ENCODE measurements at places on chromosomes 6 and 20.
A peak's percentile ranks its signal among the peaks of the same experiment; 100 is the strongest.

DNA sequence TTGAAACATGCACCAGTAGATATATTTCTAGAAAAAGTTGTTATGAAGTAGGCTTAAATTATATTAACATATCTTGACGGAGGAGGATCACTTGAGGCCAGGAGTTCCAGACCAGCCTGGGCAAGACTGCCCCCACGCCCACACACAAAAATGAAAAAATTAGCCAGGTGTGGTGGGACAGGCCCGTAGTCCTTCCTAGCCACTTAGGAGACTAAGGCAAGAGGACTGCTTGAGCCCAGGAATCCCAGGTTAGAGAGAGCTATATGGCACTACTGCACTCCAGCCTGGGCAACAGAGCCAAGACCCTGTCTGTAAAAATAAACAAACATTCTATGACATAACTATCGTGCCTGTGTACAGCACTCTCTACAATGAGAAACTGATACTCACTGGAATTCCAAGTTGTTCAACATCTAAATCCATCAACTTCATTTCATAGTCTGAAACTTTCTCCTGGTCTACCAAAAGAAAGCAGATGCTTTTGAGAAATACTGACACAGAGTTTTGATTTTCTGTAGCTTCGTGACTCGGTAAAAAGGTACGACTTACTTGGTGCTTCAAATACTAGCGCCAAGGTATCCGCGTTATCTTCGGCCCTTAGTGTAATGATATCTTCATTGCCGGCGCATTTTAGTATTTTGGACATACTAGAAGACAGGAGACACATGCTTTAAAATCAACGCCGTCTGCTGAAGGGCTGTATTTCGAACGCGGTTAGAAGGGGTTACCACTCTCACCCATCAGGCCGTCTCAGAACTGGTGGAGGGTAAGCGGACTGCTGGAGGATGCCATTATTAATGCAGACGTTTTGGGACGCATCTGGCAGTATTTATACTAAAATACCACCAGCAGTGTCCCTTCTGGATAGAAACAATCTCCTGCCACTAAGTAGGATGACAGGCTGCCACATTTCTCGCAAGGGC lies 1.3 kb downstream of the PCNA start:
- DNase-seq = no peak

DNA sequence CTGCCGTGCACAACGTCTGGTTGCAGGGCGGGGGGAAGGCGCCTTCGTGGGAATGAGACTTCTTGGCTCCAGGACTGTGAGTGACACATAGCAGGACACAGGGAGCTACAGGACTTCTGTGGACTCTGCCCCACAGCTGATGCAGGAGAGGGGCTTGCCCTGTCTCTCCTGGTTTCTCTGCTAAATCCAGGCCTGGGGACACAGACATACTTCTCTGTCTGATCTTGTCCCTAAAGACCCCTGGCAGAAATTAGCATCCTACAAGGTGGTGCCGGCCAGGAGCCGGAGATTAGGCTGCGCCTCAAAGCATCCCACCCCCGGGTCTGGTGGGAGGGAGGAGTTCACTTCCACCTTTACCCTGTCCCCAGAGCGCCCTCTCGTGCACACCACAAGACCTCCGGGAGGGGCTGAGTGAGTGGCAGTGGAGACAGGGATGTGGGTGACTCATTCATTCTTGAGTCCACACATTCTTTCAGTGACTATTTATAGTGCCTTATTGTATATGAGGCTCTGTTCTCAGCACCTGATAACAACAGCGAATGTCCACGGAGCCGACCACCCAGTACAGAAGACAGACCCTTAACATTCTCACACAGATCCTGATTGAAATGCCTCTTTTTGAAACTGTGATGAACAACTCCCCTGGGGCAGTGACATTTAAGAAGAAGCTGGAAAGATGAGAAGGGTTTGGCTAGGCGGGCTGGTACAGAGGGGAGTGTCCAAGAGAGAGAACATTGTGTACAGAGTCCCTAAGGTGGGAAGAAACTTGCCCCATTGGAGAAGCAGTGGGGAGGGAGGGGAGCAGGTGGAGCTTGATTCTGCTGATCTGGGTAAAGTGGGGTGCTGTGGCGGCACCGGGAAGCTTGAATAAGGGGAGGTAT lies 39.0 kb downstream of the GMPR start:
- DNase-seq = no peak

- no peak for DNase-seq
These were observed 18.5 kb upstream of the WFDC10A start for GRCh38 chr20:45611054-45611453.

DNA sequence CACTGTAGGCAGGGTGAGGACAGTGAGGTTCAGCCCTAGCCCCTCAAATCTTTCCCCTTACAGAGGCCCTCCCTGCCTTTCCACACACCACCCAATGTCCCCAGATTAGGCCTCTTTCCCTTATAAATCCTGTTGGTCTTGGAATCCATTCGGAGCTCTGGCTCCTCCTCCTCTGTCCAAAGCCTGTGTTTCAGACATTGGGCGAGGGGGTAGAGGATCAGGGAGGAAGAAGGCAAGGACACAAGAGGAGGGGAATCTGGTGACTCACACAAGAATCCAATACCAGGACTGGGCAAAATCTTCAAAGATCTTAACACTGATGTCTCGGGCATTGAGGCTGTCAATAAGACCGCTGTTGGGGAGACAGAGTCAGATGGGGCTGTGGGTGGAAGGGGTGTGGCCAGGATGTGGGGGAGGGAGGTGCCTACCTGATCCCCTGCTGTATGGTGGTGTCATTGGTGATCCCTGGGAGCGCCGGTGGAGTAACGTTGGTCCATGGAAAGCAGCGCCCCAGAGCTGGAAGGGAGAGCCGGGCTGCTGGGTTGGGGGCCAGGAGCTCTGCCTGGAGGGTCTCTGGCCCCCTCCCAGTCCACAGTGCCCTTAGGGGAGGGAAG lies 7.6 kb downstream of the SLC44A4 start:
- no peak for DNase-seq

- no peak for DNase-seq
These were observed 47.0 kb downstream of the PRL start for GRCh38 chr6:22249711-22250350.

DNA sequence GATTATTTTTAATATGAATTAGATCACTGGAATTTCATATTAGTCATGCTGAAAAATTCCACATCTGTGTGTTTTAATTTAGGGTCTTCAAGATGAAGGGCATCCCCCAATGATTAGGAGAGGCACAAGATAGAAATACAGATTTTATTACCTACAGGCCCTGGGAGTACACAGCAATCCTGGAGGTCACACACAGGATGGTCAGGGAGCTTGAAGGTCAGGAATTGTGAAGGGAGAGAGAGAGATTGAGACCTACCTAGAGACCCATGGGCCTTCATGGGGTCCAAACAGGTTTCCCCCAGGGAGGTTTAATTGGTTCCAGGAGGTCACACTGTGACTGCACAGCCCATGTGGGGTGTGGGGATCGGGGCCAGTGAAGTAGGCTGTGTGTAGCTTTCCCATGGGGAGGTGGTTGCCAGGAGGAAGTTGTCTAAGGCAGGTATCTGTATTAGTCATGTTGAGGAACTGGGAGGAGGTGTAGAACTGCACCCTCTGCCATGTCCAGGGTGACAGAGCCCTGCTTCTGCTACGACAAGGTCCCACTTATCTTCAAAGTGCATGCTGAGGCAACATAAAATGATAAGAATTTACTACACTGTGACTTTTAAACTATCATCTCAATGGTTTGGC lies 18.3 kb downstream of the SNX9 start:
- DNase-seq = no peak

GRCh38 chr6:34152042-34152524 lies 6.2 kb upstream of the GRM4 start:
- DNase-seq = no peak

- DNase-seq = no peak
These were observed 262.3 kb upstream of the PLN start for GRCh38 chr6:118285791-118286190.

GRCh38 chr6:25366903-25367545 lies 87.8 kb downstream of the CARMIL1 start:
- peak; percentile 11 for DNase-seq

DNA sequence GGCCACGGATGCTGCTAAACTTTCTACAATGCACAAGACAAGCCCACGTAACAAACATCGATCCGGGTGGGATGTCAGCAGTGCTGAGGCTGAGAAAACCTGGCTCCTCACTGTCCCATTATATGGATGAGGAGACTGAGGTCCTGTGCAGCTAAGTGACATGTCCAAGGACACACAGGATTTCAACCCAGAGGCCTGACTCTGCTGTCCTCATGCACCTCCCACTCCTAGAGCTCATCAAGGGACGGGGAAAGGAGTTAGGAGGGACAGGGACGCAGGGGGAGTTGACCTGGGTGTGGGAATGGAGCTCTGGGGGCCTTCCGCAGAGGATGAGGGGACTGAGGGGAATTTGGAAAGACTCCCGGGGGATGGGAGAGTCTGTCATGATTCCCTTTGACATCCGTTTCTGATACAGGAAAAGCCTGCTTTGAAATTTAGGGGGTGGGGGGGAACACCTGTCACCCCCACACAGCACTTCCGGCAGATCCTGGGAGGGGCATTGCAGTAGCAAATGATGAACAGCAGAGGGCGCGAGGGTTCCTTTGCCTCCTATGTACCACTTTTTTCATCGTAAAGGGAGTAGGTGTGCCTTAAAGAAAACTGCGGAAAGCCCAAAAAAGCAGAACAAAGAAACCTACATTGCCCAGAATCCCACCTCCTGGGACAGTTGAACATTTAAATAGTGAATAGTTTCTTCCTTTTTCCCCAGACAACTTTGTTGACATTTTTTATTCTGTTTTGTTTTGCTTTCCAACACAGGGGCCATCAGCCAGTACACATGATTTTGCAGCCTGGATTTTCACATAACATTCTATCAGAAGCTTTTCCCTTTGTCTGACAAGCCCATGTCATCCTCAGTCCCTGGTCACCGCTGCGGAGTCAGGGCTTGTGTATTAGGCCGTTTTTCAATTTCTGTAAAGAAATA lies 48.6 kb downstream of the SLC2A10 start:
- DNase-seq = peak; percentile 28

GRCh38 chr6:167420177-167420576 lies 95.3 kb downstream of the TTLL2 start:
- DNase-seq = no peak

- DNase-seq = no peak
These were observed 214.0 kb downstream of the ZFAND3 start for GRCh38 chr6:38033442-38033982.

- no peak for DNase-seq
These were observed 448.7 kb upstream of the JARID2 start for GRCh38 chr6:14796974-14797762.

- no peak for DNase-seq
These were observed 193.5 kb downstream of the LRFN2 start for GRCh38 chr6:40393641-40394040.

GRCh38 chr6:795046-795685 lies 102.2 kb upstream of the EXOC2 start:
- DNase-seq = no peak

- no peak for DNase-seq
These were observed 57.5 kb upstream of the NT5E start for GRCh38 chr6:85392379-85392778.

All from activated T-cell treated with anti-CD3 and anti-CD28 coated beads, Interleukin-2, amount 50 U/mL, for 4 hours (primary cell).